ENCODE measurements at places on chromosomes 11 and 22.
A peak's percentile ranks its signal among the peaks of the same experiment; 100 is the strongest.

DNA sequence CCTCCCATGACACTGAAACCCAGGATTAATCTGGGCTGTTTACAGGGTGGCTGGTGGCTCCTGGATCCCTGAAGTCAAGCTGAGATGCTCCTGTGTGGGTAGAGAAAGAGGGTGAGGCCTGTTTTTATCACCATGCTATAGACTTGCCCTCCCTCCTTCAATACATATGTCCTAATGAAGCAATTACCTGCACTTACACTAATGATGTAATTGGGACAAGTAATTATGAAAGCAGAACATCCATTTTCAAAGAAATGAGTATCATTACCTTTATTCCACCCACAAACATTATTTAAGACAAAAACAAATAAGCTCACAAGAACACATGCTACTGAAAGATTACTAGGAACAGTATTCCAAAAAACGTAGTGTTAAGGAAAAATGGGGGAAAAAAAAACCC lies 64.3 kb upstream of the CHRM4 start:
- no peak for DNase-seq

DNA sequence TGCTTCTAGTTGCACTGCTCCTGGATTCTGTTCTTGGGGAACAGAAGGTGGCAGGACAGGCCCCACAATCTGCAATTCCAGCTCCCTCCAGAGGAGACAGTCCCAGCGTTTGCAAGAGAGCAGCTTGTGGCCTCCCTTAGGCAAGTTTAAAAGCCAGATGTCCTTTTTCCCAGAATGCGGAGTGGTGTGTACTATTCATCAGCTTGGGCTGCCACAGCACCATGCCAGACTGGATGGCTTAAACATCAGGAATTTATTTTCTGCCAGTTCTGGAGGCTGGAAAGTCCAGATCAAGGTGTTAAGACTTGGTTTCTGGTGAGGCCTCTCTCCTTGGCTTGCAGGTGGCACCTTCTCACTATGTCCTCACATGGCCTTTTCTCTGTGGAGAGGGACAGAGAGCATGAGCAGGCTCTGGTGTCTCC lies 11.7 kb downstream of the MIAT start:
- DNase-seq = no peak

DNA sequence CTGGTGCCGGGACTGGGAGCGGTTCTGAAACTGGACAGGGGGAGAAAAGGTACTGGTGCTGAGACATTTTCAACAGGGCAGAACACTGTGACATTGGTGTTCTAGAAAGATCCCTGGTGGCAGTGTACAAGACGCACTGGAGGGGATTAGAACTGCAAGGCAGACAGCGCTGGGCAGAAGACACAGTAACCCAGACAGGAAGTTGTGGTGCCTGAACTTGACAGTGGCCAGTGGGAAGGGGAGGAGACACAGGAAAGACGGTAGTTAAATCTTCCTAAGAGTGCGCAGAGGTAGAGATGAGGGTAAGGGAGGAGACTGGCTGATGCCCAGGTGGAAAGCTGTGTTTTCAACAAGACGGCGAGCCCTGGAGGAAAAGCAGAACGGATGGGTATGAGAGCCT lies 24.5 kb downstream of the FAM227A start:
- no peak for DNase-seq

- peak; percentile 56 for DNase-seq
These were observed 22.6 kb upstream of the MGAT3 start for GRCh38 chr22:39434243-39434653.

GRCh38 chr11:94793822-94794221 lies 25.7 kb downstream of the AMOTL1 start:
- DNase-seq = no peak

- no peak for DNase-seq
These were observed 141.6 kb downstream of the CRYBB2 start for GRCh38 chr22:25360891-25361645.

GRCh38 chr11:26762089-26762488 lies 40.2 kb upstream of the SLC5A12 start:
- no peak for DNase-seq

GRCh38 chr11:2775083-2775625 lies 75.4 kb upstream of the KCNQ1OT1 start:
- no peak for DNase-seq

DNA sequence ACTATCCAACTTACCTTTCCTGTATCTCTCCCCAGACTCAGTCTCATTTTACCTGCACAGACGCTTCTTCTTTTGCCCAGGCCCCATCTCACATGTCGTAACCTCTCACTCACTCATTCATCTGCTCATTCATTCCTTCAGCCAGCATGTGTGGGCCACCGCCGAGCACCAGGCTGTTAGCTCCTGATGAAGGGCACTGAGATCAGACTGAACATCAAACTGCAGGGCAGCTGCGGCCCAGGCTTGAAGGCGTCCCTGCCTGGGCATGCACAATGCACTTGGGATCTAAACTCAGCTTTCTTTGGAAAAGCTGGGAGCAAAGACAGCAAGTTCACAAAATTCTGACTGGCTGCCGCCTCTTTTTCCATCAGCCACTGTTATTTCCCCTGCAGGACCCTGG lies 1456.3 kb downstream of the BRD1 start:
- DNase-seq = no peak

DNA sequence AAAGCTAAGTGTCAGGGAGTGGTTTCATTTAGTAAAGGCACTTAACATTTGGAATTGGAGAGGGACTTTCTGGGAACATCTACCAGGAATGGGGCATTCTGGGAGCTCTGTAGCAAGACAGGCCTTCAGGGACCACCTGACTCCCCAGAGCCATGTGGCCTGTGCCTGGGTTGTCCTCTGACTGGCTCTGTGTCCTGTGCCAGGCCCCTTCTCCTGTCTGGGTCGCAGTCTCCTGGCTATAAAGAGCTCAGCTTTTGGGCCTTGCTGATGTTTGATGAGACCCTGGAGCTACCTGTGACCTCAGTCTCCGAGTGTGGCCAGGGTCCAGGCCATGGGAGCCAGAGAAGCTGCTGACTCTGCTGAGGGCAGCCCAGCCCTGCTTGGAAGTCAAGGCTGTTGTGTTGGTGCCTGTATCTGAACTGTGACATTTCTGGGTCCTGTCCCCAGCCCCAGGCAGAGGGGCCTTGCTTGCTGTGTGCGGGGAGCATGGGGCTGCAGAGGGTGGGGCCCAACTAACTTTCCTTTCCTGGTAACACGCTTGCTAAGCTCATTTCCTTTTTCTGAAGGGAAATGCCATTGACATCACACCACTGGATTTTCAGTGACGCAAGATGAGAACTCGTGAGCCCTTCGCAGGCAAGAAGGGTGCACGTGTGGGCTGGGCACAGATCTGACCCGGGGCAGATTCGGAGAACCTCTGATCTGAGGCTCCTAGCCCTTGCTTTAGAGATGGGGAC lies 41.3 kb downstream of the LRRC32 start:
- DNase-seq = no peak

DNA sequence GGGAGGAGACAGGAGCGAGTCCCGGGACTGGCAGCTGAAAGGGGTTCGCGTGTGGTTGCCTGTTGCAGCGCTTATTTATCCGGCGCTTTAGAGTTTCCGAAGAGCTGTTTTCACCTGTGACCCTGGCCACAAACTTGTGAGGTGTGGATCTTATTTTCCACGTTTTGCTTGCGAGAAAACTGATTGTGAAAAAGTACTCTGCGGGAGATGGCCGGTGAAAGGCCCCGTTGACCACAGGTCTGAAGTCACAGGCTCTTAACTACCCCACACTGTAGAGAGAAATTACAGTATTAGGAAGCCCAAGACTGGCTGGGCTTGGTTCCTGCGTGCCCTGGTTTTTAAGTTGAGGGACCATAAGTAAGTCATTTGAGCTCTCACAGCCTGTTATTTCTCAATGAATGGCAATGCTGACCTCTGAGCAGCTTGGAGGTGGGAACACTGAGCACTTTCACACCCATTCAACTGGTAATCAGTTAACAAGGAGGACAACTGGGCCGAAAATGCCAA lies 379 bp upstream of the RAB38 start:
- DNase-seq = no peak

DNA sequence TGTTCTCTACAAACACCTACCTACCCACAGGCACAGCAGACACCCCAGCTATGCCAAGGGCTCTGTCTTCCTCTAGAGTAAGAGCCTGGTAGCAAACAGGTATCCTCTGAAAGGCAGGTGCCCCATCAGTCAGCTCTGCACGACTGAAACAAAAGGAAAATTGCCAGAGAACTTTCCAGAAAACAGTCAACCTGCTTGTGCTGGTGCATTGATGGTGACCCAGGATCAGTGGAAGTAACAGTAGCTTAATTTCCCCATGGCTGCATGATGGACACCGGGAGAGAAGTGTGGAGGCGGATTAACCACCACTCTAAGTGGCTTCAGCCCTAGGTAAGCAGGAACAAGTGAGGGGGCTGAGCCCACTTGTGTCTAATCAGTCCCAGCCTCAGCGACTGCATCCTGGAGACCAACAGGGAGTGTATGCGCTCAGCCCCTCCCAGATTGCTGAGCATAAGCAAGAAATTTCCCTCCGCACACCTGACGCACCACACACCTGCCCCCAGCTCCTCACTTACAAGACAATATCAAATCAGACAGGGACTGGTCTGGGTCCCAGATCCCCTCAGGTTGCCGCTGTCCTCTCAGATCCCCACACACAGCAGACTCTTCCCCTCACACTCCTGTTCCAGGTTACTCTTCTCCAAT lies 70.7 kb upstream of the IGLL5 start:
- no peak for DNase-seq

DNA sequence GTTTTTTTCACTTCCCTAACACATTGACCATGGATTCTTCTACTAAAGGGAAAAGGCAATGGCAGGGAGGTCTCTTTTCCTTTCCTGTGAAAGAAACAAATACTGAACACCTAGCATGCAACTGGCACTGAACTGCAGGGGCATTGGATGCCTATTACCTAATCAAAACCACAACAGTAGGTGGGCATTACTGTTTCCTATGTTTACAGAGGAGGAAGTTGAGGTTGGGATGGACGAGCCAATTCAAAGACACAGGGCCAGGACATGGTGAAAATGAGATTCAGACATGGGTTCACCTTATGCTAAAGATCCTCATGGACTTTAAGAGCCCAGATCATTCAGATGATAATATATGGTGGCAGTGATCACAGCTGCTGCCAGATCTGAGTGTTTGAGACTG lies 407.0 kb downstream of the MIAT start:
- no peak for DNase-seq

DNA sequence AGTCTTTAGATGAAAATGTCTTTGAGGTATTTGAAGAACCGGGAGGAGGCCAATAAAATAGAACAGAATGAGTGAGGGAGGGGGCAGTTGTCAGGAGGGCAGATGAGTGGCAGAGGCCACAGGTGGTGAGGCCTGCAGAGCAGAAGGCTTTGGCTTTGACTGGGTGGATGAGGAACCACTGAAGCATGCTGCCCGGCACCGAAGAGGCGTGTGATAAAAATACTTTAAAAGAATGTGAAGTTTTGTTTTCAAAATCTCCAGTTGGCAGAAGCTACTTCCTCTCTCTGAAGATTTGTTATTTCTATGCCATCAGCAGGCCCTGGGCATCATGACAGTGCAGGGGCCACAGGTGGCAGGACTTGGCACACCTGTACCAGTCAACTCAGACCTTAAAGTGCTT lies 6.3 kb downstream of the MS4A12 start:
- DNase-seq = no peak
